Stimulated activated CD4-positive, alpha-beta T cell treated with anti-CD3 and anti-CD28 coated beads, TNF-alpha, amount 100 ng/mL, for 48 hours (primary cell): ENCODE measurements at places on chromosomes 5 and 9.

- DNase-seq, result no peak
These were observed 32.8 kb downstream of the TMC1 start for GRCh38 chr9:72554221-72554641.

DNA sequence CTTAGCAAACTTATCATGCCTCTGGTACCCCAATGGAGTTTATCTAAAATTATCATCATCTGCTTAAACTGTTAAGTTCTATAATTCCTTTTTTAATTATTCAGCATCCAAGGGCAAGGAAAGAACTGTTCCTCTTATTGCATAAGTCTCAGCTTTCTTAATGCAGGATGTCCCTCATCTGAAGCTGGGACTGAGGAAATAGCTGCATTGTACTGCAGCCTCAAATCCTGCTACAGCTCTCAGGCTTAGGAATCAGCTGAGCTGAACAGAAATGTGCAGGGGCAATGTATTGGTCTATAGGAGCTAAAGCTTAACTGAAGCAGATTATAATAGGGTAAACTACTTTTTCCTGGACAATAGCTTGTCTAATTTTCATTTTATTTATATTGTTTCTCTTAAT, 48.0 kb downstream of the HAPLN1 start:
- no peak for DNase-seq

GRCh38 chr9:112005939-112006338, 109.3 kb downstream of the UGCG start:
- DNase-seq, result no peak

- no peak for DNase-seq
These were observed 16.2 kb downstream of the SLC1A1 start for GRCh38 chr9:4506490-4506889.

GRCh38 chr5:96318569-96319110, 114.4 kb downstream of the PCSK1 start:
- no peak for DNase-seq

DNA sequence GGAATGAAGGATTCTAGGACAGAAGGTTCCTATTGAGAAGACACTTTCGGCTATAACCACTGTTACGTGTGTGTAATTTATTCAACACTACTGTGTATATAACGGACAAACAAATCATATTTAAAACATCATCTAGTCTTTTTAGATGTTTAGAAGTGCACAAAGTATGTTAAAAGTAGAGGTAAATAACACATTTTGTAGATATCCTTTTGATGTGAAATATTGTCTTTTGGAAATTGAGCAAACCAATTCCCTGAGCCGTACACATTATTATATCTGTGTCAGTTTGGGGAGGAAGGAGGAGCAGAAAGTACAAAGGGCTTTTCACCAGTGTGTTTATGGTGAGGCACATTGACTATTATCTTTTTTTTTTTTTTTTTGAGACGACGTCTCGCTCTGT, 39.1 kb upstream of the ANKRD18A start:
- DNase-seq, result no peak
